ENCODE measurements at places on chromosomes 5 and 9.

DNA sequence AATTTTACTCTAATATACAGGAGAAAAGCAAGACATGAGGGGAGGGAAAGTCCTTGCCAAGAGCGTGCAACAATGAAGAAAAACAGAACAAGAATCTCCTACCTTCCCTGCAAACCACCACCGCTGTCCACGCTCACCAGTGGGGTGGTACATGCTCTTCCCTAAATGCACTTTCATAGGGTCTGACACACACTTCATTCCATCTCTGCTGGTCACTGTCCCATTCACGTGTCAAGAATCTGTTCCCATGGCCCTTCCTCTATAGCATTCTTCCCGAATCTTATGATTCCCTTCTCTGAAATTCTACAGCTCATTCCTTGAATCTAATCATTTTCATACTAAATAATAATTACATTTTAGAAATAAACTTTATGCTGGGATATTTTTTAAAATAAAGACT, 11.4 kb upstream of the DNAH5 start:
- DNase-seq: no peak

DNA sequence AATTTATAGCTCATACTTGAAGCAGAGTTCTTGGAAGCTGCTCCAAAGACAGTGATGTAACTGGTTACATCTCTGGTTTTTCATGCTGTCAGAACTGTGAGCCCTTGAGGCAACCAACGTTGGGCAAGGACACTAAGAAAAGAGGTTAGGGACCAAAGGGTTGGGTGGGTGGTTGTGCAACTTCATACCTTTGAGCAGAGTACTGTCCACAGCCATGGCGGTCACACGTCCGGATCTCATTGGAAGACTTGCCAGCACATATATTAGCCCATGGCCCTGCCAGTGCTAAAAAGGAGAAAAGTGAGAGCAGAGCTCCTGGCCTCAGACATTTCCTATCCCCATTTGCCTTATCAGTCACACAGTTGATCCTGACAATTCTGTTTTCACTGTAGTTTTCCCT, 2.1 kb downstream of the LECT2 start:
- DNase-seq: no peak

DNA sequence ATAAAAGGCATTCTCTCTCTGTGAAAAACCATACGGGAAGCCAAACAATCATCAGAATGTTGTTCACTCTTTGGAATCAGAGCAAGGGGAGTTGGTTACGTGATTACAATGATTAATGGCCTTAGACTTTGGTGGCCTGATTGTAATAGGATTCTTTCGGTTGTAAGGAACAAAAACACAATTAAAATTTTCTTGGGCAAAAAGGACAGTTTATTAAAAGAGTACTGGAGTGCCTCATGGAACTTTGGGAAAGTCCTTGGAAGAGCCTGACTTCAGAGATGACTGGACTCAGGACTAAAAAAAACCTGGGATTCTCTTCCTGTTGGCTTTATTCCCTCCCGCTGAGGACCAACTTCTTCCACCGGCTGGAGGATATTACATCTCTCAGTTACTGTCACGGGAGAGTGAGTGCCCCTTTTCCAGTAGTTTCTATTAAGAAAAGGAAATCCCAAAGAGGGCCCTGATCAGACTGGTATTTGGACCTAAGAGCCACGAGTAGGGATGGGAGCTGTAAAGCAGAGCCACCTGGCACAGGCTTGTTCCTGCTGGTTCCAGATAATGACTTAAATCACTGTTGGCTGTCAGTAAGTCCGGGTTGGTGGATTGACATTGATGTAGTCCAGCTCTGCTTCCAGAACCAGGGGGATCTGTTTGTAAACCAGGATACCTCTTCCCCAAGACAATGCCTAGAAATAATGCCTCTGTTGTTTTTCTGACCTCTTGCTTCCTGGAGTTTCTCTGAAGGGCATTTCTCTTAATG, 53.9 kb downstream of the CFAP95 start:
- DNase-seq: no peak

GRCh38 chr5:158769696-158770095, 330.0 kb downstream of the EBF1 start:
- no peak for DNase-seq

DNA sequence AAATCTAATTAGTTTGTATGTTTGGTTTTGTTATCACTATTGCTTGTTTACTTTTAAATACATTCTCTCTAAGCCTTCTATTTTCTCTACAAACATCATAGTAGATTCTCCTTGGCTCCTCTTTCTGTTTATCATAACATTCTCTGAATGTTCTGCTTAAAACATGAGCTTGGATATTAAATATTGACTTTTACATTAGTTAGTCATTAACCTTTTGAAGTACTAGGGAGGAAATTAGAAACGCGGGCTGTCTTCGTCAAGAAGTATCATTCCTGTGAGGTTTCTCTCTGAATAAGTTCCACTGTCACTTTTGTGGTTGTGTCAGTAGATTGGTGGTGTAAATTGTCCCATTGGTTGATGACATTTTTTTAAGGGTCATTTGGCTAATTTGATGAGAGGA, 821.5 kb downstream of the EFNA5 start:
- no peak for DNase-seq

GRCh38 chr9:37382161-37382981, 40.1 kb upstream of the GRHPR start:
- DNase-seq: no peak

DNA sequence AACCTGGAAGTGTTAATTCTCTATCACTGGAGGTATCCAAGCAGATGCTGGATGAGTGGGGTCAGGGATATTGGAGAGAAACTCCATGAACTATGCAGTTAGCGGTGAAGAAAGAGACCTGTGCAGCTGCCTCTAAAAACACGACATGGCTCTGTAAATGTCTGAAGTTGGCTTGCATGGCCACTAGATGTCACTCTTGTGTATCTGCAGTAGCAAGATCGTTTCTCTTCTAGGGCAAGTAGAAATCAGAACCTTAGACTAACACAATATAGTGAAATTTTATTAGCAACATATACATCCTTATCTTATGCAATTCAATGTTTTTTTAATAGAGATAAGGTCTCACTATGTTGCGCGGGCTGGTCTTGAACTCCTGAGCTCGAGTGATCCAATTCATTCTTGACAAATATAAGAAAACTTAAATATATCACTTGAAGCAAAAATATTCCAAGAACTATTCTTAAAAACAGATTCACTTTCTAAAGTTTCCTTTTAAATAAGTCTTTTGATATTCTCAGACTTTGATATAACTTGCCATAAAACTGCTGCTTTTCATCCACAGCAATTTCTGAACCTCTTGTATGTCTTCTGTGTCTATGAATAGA, 2.9 kb downstream of the OR2S2 start:
- no peak for DNase-seq

- DNase-seq: no peak
Measured at GRCh38 chr5:13994621-13995253, 50.2 kb upstream of the DNAH5 start.

GRCh38 chr9:69580582-69581214, 91.5 kb downstream of the APBA1 start:
- DNase-seq: no peak

GRCh38 chr9:131603711-131604439, 58.6 kb downstream of the PRRT1B start:
- DNase-seq: no peak

DNA sequence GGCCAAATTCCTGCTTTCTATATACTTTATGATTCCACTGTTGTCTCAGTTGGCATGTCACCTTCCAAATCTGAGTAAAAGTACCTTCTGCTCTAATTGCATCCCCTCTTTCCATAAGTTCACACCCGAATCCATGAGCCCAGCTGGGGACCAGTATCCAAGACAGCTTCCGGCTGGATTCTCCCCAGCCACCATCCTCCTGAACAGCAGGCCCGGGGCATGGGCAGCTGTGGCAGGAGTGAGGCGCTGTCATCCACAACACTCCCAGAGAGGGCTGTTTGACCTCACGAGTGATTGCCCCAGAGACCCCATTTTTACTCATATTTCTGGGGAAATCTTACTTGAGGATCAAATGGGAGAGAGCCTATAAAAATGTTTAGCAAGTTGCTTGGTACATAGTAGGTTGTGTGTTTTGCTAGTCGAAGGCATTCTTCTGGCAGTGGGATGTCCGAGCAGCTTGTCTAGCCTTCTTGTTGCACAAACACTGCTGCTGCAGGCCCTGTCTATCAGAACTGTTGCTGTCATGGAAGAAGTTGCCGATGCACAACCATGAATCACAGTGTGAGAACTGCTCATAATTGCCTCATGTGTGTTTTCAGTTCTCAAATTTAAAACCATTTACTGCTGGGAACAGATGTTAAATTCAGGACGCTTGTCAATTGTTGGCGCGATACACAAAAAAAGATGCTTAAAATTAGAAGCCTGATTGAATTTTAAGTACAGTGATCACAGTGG, 93.8 kb downstream of the HSPA4 start:
- no peak for DNase-seq

DNA sequence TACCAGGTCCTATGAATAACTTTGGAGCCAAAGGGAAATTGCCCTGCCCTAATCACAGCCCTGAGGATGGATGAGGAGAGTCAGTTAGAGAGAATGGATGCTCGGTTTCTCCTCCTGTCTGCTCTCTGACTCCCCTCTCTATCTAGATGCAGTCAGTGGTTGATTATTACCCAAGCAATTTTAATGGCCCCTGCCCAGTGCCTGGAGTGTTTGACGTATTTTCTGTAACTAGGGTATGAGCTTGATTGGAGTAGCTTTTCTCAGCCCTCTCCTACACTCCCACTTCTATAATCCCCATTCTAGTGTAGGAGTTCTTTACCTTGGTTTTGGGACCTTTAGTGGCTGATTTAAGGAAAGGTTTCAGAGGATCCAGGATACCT, 60.4 kb downstream of the DOCK2 start:
- DNase-seq: no peak

DNA sequence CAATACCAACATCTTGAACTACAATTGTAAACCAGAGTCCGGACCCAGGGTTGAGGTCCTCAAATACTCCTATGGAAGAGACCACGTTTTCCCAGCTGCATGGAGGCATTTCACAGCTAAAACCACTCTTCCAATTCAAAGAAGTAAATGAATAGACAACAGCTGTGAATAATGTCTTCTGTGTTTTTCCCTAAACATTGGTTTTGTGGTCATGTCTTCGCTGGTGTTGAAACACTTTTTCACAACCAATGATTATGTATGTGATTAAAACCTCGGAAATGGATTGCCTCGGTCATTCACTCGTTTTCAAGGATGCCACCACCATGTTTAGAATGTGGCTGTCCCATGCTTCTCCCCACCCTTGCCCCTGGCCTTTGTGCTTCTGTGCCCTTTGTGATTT, 9.4 kb upstream of the TENT4A start:
- DNase-seq: no peak

- no peak for DNase-seq
Measured at GRCh38 chr9:112403614-112404201, 23.8 kb downstream of the HSDL2 start.

GRCh38 chr9:137167277-137167746, 2.5 kb downstream of the LRRC26 start:
- no peak for DNase-seq

DNA sequence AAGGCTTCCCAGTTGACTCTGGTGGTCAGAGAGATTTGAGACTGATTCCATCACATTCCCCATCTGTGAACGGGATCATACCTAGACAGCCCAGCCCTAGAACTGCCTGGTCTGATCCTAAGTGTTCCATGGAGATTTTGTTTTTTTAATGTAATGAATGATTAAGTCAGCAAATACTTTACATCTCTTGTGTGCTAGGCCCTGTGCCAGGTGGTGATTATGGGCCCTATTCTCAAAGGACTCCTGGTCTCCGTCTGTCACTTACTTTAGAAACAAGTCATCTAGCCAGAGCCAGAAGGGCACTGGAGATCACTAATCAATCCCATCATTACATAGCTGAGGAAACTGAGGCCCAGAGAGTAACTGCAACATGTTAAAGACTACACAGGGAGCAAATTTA, 1.1 kb upstream of the GPX3 start:
- no peak for DNase-seq

DNA sequence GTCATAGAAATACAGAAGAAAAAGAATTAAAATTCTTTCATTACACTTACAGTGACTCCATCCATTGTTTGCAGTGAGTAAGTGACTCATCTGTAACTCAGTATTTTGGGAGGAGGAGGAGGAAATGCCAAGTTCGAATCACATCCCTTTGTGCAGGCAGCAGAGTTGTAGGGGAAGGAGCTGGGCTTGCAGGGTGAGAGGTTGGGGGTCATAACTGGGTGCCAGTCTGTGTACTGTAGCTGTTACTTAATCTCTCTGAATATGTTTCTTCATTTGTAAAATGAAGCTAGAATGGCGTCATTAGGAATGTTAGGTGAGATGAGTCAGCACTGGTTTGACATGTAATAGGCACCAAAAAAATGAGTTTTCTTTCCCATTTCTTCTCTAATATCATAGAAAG, 235.7 kb upstream of the ADAMTSL1 start:
- DNase-seq: no peak

GRCh38 chr5:68290260-68290674, 74.7 kb downstream of the PIK3R1 start:
- no peak for DNase-seq

DNA sequence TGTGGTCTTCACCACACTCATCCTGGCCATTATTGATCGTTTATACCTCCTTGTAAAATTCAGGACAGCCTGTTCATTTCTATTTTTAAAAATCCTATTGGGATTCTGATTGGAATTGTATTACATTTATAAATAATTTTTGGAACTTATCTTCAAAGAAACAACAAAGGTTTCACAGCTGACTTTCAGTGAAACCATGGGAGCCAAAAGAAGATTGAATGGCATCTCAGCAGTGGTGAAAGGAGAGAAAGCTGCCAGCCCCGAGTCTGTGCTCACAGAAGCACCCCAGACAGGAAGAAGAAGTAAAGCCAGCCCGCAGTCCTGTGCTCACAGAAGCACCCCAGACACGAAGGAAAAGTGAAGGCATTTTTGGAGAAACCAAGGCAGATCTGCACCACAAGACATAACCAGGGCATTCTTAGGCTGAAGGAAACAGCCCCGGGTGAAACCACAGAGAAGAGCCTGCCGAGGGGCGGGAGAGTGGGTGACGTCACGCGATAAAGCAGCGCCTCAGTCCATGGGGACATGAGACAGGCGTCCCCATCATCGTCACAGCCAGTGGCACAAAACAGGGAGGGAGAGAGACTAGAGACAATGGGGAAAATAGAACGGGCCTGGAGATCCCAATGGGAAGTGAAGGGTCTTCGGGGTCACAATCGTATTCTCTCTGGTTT, 42.5 kb upstream of the SLC9A3 start:
- no peak for DNase-seq

- DNase-seq: no peak
Measured at GRCh38 chr5:171261361-171261760, 47.7 kb upstream of the TLX3 start.

- DNase-seq: no peak
Measured at GRCh38 chr9:17622141-17622540, 43.3 kb downstream of the SH3GL2 start.

DNA sequence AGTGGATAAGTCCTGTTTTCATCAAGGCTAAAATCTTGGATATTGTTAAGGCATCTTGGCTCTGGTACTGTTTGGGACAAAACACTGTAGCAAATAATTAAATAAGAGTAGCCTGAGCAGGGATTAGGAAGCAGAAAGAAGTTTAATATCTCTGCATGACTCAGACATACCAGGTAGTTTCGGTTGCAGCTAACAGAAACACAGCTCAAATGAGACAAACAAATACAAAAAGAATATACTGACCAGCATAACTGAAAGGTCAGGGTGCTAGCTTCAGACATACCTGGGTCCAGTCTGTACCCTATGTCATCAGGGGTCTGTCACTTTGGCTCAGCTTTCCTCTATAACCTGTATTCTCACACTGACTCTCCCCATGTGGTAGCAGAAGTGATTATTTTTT, 156.4 kb upstream of the MAP3K1 start:
- no peak for DNase-seq
